Activated CD4-positive, alpha-beta T cell treated with anti-CD3 and anti-CD28 coated beads, Interleukin-2, amount 50 U/mL, for 16 hours (primary cell): ENCODE measurements at places on chromosomes 11 and 22.

DNA sequence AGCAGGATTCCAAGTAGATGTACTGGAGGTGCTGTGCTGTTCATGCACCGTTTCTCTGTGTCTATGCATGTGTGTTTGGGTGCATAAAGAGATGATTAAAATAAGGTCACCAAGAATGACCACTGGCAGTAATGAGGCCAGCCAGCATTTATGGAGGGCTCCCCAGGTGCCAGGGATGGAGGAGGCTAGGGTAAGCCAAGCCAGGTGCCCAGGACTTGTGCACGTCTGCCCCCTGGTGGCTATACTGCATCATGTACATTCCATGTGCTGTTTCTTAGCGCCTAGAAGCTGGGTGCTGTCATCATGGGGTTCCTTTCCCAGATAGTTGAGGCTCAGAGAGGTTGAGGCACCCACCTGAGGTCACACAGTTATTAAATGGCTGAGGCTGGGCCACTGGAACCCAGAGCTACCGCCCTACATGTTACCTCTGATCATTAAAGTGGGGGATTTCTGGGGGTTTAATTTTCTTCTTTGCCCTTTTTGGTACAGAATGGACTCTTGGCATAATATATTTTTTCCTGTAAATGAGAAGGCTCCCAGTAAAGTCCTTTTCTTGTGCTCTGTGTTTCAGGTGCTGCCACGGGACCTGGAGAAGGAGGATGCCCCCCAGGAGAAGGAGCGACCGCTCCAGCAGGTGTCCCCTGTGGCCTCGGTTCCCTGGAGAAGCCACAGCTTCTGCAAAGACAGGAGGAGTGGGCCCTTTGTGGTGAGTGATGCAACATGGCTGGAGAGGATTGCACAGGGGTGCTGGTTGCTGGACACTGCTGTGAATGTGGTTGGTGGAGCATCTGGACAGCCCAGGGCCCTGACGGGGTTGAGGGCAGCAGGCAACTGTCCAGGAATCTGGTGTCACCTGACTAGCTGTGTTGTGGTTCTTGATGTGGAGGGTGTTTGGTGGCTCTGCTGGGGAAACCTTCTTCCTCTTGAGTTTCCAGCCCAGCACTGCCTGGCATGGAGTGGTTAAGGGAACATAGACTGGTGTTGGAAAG lies 96.4 kb downstream of the KIAA1671 start:
- peak; percentile 81 for DNase-seq

DNA sequence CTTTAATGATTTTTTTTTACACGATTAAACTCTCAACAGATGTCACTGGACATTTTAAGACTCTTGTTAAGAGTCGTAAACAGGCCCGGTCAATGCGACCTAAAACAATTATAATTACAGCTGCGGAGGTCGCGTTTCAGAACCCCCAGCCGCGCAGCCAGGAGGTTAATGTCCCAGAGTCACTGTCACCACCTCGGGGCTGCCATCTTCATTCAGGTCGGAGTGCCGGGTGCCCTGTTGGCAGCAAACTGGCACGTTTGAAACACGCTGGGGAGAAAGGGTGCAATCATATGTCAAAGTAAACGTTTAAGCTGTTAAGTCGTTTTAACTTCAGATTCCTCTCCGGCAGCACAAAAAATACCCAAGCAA lies 711 bp upstream of the PHF21B start:
- DNase-seq = no peak

GRCh38 chr22:44578110-44578457 lies 80.1 kb upstream of the RTL6 start:
- DNase-seq = no peak

DNA sequence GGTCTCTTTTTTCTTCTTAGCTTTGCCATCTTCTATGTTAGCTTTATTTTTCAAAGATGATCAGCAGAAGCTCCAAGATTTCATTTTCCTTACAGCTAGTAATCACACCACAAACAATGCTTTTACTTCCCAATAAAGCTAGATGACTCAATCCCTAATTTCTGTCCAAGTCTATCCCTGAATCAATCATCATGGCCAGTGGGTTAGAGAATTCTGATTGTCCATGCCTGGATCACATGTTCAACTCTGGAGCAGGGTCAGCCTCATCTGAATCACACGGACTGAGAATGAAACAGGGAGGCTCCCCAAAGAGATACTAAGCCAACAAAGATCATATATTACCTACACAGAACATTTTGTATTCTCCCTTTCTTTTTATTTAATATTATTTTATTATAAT lies 79.6 kb downstream of the BBOX1 start:
- no peak for DNase-seq

- no peak for DNase-seq
Measured at GRCh38 chr11:21316591-21316990, 647.2 kb downstream of the NELL1 start.

GRCh38 chr11:11167806-11168205 lies 185.2 kb downstream of the CSNK2A3 start:
- DNase-seq = no peak

GRCh38 chr22:47294222-47294532 lies 531.7 kb downstream of the TBC1D22A start:
- DNase-seq = no peak

- DNase-seq = no peak
Measured at GRCh38 chr11:12019337-12019736, 10.9 kb upstream of the DKK3 start.

- DNase-seq = no peak
Measured at GRCh38 chr11:113901141-113901540, 3.5 kb upstream of the HTR3B start.

GRCh38 chr11:123979311-123979710 lies 1.7 kb upstream of the OR10S1 start:
- no peak for DNase-seq

DNA sequence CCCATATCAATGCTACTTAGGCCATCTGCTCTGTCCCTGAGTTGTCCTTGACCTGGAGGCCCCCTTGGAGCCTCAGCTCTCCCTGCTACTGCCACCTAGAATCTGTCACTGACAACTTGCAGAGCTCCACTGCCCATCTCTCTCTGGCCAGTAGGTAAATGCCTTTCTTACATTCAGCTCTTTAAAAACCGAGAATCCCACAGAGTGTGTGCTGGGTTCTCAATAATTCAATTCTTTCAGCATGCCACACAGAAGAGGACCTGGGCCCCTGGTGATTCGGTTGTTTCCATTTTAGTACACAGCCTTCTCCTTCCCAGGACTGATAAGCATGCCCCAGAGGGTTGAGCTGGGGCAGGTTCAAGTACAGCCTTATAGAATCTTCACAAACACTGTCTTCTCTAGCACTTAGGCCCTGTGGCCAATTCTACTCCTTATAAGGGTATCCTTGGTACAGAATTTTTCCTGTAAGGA lies 22.0 kb upstream of the IPO7 start:
- DNase-seq = peak; percentile 12

DNA sequence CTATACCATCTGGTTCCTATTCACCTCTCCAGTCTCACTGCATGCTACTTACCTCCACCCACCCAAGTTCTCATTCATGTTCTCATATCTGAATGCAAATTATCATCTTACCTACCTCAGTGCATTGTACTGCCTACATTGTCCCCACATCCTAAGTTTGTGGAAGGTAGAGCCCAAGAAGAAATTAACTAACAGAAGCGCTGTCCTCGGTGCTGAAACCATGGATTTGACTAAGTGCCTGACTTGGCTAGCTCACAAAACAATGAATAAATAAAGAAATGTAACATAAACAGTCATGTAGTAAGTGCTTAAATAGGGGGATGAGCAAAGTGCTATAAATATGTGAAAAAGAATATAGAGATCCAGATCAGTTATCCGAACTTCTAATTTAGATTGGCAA lies 63.2 kb downstream of the GRIA4 start:
- DNase-seq = no peak

DNA sequence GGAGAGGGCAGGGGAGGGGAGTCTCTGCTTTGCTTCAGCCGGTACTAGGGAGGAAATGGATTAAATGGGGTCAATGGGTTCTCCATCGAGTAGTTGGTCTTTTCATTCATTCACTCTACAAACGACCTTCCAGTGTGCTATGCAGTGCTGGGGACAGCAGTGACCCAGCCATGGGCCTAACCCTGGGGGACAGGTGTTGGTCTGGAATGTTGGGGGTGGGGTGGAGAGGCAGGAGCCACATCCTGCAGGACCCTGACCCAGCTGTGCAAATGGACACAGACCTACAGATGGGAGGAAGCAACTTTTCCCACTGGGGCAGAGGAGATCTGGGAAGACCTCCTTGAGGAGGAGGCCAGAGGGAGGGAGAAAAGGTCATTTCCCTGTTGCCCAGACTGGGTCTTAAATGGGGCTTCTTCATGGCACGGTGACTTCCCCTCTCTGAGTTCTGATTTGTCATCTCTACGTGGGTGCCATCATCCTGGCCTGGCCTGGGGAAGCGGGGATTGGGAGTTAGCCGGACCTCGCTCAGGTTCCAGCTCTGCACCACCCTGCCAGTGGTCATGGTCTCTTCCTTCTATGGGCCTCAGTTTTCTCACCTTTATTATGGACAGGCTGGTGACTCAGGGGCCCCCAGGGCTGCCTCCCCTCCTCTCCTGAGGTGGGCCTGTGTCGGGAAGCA lies 2.0 kb downstream of the CYTH4 start:
- no peak for DNase-seq

DNA sequence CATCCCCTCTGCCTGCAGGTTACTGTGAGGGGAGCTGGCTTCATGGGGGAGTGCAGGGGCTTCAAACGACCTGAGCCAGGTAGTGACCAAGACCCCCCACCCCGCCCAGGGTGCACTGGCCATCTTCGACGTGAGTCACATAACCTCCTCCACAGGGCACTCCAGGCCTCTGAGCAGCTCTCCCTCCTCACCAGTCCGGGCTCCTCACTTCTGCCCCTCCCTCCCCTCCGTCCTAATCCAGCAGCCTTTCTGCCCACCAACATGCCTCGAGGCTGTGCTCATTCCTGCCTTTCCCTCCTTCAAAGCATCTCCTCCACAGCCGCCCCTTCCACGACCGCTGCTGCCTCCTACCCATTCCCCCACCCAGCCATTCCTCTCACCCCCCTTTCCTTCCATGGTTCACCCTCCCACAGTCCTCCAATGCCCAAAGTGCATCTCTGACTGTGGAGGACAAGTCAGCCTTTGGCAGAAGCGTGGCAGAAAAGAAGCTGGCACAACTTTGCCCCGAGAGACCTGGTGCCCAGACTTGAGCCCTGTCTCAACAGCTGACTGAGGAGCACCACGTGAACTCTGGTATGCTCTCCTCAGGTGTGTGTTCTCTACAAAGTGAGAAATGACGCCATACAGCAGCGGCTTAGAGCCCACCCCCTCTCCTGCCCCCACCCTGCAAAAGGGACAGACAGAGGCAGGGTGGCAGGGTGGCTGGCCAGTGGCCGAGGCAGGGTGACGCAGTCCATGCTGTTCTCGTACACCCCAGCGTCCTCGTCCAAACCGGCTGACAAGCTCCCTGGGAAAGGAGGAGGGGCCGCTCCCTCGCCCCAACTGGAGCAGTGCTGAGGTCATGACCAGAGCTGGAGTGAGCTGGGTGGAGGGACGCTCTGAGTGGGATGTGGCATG lies 30.4 kb downstream of the OPCML start:
- no peak for DNase-seq

DNA sequence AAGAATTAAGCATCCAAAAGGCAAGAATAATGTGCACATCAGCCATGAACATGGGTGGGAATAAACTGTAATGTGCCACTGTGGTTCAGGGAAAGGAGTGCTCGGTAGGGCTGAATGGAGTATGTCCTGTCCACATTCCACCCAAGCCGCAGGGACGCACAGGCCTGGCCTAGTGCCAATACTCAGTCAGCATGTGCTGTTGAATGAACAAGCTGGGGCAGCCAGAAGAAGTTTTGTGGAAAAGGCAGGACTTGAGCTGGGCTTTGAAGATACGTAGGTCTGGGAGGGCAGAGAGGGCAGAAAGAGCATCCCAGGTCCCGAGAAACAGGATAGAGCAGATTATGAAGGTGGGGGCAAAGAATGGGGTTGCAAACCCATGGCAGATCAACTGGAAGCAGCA lies 60.0 kb upstream of the PLET1 start:
- DNase-seq = no peak

GRCh38 chr11:86365546-86365945 lies 9.1 kb upstream of the CCDC81 start:
- DNase-seq = no peak

DNA sequence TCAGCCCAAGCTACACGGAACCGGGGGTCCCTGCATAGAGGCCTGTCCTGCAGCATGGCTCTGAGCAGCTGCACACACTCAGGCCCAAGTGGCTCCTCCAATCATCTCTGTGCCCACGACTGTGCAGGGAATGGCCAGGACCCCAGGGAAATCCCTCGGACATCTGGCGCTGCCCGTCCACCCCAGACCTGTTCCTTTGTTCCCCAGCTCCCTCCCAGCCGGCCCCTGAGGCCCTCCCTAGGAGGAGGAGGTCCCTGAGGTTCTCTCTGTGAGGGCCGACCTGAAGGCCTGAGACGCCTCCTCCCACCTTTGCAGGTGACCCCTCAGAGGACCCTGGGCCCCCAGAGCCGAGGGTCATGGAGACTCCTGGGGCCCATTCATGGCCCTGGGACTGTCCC lies 1.1 kb downstream of the MLC1 start:
- no peak for DNase-seq

- DNase-seq = no peak
Measured at GRCh38 chr22:20405931-20406685, 12.2 kb downstream of the ZNF74 start.

DNA sequence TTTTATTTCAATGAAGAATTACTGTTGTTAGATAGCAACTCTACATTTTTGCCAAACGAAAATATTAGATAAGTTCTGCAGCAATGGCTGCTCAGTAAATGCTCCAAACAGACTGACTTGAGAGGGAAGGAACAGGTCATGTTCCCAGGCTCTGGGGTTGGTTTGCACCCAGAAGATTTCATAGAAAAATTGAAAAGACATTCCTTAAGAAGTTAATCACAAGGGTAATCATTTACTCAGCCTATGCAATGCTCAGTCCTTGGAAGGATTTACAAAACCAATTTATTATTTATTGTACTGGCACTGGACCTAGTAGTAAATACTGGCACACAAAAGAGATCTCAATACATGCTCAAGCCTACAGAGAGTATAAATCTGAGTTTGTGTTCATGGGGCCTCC lies 179.1 kb upstream of the MTNR1B start:
- DNase-seq = no peak

DNA sequence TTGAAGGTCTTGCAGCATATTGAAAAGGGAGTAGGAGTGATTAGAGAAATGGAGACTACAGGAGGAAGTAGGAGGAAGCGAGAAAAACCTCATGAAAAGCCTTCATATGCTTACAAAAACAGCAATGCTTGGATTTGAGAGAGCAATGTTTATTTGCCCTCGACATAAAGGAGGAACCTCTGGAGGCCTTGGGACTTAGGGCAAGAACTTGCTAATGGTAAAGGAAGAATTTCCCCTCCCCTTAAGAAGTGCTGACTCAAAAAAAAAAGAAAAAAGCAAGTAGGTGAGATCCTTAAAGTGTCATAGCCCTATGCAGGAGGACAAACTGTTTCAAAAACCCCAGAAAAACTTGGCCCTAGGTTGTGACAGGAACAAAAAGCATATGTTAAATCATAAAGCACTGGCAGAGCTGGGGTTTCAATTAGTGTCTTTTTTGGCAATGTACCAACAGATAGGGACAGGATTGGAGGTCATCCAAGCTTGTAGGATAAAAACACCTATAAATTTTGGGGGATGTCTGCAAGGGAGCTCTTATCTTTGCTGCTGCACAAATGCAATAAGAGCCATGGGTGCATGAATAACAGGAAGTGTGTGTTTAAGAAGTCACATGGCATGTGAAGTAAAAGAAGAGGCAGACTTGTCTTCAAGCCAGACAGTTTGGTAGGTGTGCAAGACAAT lies 4.9 kb downstream of the GLYAT start:
- no peak for DNase-seq

GRCh38 chr11:60165538-60165937 lies 17.3 kb downstream of the MS4A6A start:
- peak; percentile 41 for DNase-seq

- DNase-seq = no peak
Measured at GRCh38 chr11:119999220-119999619, 138.7 kb downstream of the TRIM29 start.

- no peak for DNase-seq
Measured at GRCh38 chr22:49102367-49102766, 725.3 kb downstream of the BRD1 start.
